ENCODE measurements at places on chromosomes 1 and 21. TPM values are rescaled to one million over a fixed set of nuclear protein-coding genes. Genes with fewer than 3 reads are reported as not detected.

RHD gene
- total RNA-seq = 0.20 TPM

AADACL4 gene
- total RNA-seq = not detected

SPRR3 gene
- not detected for total RNA-seq

CD1D gene
- total RNA-seq = under 0.01 TPM

FCMR gene
- not detected for total RNA-seq

GBP2 gene
- total RNA-seq = 32.7 TPM

INKA2 gene
- total RNA-seq = 12.5 TPM

NUF2 gene
- total RNA-seq = 1.6 TPM

XCL1 gene
- not detected for total RNA-seq

BRDT gene
- not detected for total RNA-seq

INSRR gene
- not detected for total RNA-seq

SERTAD4 gene
- 0.22 TPM for total RNA-seq

APCS gene
- not detected for total RNA-seq

DCST1 gene
- not detected for total RNA-seq

SAMSN1 gene
- 0.60 TPM for total RNA-seq

ARHGEF16 gene
- total RNA-seq = 0.20 TPM

IKBKE gene
- total RNA-seq = 11.1 TPM

PLA2G2D gene
- total RNA-seq = not detected

GJA8 gene
- total RNA-seq = not detected

CHRM3 gene
- total RNA-seq = 0.20 TPM

ROR1 gene
- under 0.01 TPM for total RNA-seq

TNN gene
- not detected for total RNA-seq

HRNR gene
- total RNA-seq = not detected

TINAGL1 gene
- total RNA-seq = 317 TPM

CLIC4 gene
- 122 TPM for total RNA-seq

DHCR24 gene
- total RNA-seq = 67.1 TPM

CA14 gene
- total RNA-seq = not detected

SGIP1 gene
- 34.1 TPM for total RNA-seq

PROK1 gene
- total RNA-seq = not detected

USP16 gene
- total RNA-seq = 17.4 TPM

DDOST gene
- total RNA-seq = 257 TPM

LRRC71 gene
- under 0.01 TPM for total RNA-seq

TFF2 gene
- not detected for total RNA-seq

PCAT6 gene
- not detected for total RNA-seq

TRABD2B gene
- not detected for total RNA-seq

TMCC2 gene
- 0.40 TPM for total RNA-seq

PI4KB gene
- total RNA-seq = 33.3 TPM

CELA3B gene
- not detected for total RNA-seq

FCER1G gene
- not detected for total RNA-seq

All from lung microvascular endothelial cell (primary cell).